ENCODE measurements at places on chromosomes 1 and 21.

- no peak for DNase-seq
These were observed 44.4 kb downstream of the ATP5PO start for GRCh38 chr21:33871171-33871570.

GRCh38 chr1:238293075-238293474 is 402.4 kb upstream of the ZP4 start:
- no peak for DNase-seq

DNA sequence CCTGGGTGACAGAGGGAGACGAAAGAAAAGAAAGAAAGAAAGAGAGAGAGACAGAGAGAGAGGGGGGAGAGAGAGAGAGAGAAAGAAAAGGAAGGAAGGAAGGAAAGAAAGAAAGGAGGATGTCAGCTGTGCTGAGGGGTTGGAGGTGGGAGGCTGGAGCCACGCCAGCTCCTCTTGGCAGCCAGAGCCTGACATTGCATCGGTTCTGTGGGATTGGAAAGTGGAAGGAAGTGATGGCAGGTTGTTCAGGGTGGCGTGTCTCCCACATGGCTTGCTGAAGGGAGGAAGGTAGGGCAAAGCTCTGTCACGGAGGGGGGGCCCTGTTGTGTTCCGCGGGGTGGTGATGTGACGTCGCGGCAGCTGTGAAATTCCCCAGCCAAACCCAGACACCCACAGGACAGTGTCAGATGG is 30.7 kb downstream of the EIF2D start:
- no peak for DNase-seq

GRCh38 chr1:61338899-61339298 is 256.5 kb downstream of the NFIA start:
- no peak for DNase-seq

- DNase-seq, result no peak
These were observed 62.0 kb downstream of the MRPS6 start for GRCh38 chr21:34135330-34135729.

DNA sequence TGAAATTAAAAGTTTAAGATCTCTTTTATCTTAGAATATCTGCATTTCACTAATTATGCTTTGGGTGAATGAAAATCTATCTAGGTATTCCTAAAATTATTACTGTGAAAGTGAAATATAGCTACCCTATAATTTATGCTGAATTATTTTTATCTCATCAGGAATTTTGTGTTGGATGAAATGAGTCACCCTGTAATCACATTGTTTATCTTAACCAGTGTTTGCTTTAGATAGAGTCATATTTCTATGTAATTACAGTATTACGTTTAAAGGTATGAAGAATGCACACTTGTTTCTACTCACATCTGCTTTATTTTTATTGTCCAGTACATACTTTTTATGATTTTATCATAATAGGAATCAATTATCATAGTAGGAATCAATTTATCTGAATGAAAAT is 249.2 kb downstream of the NCAM2 start:
- DNase-seq, result no peak

- DNase-seq, result no peak
These were observed 134.8 kb upstream of the KIF26B start for GRCh38 chr1:245019910-245020486.

DNA sequence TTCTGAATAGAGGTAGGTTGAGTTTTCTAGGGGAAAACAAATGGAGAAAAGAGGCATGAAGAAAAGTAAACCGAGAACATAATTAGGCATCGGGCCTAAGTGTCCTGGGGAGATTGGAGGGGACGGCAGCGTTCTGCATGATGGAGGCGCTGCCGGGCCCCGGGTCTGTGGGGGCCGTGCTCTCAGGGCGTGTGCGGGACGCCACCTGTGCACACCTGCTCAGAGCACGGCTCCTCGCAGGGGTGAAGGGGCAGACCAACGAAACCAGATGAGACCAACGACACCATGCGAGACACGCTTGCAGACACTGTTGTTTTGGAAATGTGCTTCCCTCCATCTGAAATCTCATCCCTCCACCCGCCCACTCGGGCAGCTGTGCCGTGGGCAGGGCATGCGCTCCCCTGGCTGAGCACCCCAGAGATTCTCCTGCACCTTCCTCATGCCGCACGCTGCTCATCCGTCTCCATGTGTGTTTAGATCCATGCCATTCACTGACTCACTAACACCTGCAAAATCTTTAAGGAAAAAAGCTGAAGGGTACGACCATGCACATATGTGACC is 28.2 kb upstream of the TRAPPC10 start:
- DNase-seq, result no peak

DNA sequence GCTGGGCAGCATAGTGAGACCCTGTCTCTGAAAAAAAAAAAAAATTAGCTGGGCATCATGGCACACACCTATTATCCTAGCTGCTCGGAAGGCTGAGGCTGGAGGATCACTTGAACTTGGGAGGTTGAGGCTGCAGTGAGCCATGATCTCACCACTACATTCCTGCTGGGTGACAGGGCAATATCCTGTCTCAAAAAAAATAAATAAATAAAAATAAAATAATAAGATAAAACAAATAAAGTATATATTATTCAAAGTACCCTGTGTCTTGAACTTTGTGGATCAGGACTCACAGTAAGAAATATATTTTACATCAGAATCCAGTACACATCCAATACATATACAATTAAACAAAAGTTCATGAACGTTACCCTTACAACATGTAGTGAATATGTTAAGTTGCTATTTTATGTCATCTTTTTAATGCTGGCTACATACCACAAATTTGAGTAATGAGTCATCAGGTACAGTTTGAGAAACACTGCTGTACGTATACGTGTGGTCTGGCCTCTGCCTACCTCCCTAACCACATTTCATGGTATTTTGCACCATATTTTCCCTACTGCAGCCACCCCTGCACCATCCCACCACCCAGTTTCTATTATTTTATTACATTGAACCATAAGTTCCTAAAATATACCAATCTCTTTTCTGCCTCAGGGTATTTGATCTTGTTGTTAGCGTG is 4.4 kb downstream of the NME7 start:
- no peak for DNase-seq

GRCh38 chr21:34692458-34693020 is 23.7 kb downstream of the CLIC6 start:
- no peak for DNase-seq
